NCI-H2081 treated with DMSO at 0.1 percent for 48 hours (cell line): ENCODE measurements at places on chromosomes 7 and 10.

GRCh38 chr7:54278847-54279246 is 263.3 kb upstream of the VSTM2A start:
- no peak for DNase-seq

- no peak for DNase-seq
These were observed 11.0 kb downstream of the ZMIZ1 start for GRCh38 chr10:79079490-79080355.

DNA sequence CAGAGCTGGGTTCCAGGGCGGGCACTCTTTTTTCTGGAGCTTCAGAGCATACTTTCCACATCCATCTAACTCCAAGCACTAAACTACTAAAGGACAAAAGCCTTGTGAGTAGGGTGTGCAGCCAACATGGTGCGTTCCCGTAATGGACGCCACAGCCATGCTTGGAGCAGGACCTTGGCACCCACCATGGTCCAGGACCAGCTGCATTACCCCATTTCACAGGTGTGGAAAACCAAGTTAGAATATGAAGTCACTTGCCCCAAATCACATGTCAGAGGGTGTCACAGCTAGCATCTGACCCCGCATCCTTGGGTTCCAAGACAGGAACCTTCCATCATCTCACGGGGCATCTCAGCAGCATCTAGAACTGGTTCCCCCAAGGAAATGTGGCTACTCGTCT is 112.4 kb downstream of the SMURF1 start:
- DNase-seq: no peak

GRCh38 chr7:92766461-92767003 is 69.8 kb downstream of the CDK6 start:
- no peak for DNase-seq

DNA sequence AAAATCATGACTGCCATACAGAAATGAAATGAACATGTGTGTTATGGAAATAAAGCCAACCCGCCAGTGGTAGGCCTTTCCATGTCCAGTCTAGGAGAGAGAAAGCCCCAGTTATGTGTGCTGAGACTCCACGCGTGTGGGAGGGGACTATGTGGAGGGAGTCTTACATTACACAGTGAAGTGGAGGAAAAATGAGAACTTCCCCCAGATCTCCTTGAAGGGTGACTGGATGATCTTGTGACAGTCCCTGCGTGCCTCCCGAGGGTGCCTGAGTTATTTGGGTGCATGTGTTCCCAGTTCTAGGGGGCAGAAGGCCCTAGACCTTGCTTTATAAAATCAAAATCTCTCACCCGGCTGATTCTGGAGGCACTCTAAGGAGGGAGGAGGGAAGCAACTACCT is 24.2 kb downstream of the UPP1 start:
- DNase-seq: no peak

- no peak for DNase-seq
These were observed 107.8 kb downstream of the SRI start for GRCh38 chr7:88111954-88112471.

DNA sequence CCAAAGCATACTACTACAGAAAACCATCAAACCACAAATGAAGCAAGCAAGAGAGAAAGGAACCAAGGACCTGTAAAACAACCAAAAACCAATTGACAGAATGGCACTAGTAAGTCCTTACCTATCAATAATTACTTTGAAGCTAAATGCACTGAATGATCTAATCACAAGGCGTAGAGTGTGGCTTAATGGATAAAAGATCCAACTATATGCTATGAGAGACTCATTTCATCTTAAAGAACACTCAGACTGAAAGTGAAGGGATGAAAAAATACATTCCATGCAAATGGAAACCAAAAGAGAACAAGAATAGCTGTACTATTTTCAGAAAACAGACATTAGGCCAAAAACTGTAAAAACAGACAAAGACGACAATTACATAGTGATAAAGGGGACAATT is 70.7 kb downstream of the CRPPA start:
- no peak for DNase-seq

- no peak for DNase-seq
These were observed 613.9 kb upstream of the IGFBP3 start for GRCh38 chr7:46534664-46535588.

DNA sequence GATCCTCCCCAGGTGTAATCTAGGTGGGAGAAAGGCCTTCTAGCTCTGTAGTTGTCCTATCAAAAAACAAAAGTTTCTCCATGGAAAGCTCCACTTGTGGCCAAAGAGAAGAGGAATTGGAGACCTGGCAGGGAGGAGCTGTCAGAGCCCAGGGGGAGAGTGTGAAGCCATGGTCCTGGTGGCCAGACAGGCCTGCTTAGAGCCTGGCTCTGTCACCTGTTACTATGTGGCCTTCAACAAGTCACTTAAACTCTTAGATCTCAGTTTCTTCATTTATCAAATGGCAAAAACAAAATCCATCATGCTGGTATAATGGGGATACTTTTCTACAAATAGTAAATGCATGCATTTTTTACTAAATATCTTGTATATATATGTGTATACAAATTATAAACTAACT is 59.0 kb upstream of the NFE2L3 start:
- no peak for DNase-seq

DNA sequence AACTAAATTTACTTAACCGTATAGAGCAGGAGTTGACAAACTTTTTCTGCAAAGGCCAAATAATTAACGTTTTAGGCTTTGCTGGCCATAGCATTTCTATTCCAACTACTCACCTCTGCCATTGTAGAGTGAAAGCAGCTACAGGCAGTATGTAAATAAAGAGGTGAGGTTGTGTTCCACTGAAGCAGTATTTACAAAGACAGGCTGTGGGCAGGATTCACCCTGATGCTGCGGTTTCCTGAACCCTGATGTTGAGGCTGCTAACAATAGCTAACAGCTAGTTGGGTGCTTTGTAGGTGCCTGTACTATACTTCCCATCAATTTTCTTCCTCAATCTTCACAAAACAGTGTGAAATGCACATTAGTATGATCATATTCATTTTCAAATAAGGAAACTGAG is 47.0 kb upstream of the LAMB1 start:
- DNase-seq: no peak

DNA sequence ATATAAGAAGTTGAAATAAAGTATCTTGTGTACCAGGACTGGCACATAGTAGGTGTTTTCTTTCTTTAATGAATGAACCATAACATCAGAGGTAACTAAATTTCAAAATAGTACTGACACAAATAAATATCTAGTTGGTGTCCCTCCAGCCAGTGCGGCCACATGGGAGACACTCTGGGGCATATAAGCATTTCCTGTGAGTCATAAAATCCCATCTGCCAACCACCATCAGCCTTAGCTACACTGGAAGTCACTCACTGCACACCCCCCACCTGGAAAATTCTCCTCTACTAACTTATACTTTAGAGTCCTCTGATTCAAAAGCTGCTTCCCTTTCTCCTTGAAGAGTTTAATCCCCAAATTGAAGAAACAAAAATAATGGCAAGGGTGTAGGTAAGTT is 32.5 kb downstream of the DYDC1 start:
- no peak for DNase-seq

DNA sequence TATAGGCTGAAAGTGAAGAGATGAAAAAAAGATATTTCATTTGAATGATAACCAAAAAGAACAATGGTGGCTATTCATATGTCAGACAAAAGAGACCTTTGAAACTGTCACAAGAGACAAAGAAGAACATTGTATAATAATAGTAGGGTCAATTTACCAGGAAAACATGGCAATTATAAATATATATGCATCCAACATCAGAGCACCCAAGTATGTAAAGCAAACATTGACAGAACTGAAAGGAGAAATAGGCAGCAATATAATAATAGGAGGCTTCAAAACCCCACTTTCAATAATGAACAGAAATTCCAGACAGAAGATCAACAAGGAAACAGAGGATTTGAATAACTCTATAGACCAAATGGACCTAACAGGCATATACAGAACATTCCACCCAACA is 876.2 kb downstream of the GRID1 start:
- DNase-seq: no peak

- DNase-seq: no peak
These were observed 1.6 kb downstream of the GHRHR start for GRCh38 chr7:30965372-30965771.

DNA sequence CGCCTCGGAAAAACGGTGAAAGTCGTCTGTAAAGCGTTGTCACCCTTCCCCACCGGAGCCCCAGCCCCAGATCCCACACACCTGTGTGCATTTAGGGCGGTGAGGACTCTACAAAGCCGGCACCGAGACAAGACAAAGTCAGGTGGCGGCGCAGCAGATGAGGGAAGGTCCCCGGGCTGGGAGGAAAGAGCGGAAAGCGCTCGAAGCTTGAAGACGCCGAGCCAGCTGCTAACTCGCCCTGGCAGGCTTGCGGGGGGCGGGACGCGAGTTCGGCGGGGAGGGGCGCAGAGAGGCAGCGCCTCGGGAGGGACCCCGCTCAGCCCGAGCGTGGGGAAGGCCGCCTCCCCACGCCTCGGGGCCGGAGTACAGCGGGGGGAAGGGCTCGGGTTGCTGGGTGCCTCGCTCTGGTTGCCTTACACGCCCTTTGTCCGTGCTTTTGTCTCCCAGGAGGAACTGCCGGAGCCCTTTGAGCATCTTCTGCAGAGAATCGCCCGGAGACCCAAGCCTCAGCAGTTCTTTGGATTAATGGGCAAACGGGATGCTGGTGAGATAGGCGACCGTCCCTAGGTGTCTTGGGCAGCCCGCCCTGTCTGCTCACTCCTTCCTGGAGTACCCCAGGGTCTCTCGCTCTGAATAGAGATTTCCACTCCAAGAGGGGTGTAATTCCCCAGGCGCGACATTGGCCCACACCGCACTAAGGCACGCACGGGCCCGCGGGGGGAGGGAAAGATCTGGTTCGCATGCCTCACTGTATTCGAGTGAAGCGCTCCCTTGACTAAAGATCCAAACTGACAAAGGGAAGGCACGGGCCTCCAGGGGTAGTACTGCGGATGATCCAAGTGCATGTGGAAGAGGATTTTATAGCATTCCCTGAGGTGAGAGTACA is 1.6 kb downstream of the TAC1 start:
- no peak for DNase-seq

DNA sequence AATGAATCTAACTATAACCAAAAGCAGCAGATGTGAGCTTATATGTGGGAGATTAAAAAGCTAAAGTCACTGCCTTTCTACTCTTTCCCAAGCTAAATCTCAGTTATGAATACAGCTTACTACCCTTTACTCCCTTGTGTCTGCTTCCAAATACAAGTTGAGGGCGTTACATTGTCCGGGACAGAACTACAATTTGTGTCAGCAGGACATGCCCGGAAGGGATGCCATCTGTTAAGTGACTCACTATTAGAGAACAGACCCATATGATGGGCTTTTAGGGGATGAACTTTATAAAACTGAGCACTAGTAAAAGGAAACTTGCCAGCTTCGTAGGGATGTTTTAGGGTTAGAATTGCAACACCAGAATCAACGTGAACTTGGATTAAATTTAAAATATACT is 299.7 kb upstream of the CSTF2T start:
- DNase-seq: no peak

DNA sequence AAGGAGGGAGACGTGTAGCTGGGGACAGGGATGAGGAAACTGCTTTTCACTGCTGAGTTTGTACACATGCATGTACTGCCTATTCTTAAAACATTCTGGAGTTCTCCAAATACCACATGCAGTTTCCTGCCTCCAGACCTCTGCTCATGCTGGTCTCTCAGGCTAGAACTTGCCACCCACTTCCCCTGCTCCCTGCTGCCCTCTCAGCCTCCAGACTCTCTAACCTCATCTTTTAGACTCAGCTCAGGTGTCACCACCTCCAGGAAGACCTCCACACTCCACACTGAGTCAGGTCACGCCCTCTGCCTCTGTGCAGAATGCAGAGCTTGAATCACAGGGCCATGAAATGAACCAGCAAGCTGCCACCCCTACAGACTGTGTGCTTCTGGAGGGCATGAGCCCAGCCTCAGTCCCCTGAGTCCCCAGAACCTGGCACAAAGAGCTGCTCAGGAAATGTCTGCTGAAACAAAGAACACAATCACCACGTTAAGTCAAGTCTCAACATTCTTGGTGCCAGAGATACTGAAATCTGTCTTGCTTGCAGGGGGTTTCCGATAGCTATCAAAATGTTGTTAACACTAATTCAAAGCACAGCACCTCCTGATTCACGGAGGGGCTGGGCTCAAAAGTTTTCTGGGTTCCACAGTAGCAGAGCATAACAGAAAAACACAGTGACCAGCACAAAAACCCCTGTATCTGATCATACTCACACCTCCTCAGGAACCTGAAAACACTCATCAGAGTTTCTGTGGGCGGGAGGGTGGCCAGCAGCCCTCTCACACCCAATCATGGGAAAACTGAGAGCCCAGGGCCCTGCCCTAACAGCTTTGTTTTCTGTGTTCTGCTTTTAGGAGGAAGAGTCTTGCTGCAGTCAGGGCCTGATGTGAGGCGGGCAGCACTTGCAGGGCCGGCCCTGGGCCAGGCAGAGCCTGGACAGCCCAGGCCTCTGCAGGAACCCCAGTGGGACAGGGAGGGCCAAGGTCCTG is 21.1 kb downstream of the FAM53B start:
- no peak for DNase-seq

DNA sequence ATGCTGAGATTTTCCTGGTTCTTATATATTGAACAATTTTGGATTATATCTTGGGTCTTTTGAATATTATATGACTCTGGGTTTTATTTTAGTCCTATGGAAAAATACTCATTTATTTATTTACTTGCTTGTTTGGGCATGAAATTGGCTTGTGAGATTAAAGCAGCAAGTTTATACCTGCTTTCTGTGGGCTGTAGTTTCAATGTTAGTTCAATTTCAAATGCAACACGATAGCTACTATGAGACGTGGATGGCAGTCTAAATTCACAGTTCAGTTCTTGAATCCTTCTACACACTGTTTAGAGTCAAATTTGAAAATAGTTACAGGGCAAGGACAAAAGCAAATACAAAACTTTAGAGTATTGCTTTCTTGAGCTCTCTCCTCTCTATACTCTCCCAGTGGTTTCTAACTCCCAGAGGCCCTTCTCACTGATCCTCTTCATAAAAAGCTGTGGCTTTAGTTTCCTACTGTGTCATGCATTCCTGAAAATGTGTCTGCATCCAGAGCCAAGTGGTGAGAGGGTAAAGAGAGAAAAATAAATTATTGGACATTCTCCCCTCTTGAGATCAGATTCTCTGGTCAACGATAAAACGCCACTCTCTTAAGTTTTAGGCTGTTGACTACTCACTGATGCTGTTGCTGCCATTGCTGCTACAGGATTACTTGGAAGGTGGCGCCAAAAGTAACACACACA is 34.4 kb downstream of the POLR1F start:
- no peak for DNase-seq
